ENCODE measurements at places on chromosomes 13 and 19.
A peak's percentile ranks its signal among the peaks of the same experiment; 100 is the strongest.

DNA sequence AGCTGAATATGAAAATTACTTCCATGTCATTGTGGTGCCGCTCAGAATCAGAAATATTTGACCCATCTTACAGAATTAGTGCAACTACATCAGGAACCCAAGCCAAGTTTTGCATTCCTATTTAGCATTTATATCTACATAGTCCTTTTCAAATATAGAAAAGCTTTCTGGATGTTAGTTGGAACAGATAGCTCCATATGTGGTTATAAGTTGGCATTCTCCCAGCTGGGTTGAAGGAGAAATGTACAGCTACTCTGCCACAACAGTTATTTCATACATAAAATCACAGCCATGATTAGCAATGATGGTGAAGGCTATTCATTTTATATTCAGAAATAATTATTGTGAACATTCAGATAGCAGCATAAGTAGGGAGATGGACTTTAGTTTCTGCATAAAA is 28.2 kb downstream of the HPN start:
- no peak overlapping the region for H3K4me3 ChIP-seq
- H3K36me3 ChIP-seq: no peaks in the 10 kb centered on the region
- DNase-seq: no peak
- H3K4me1 ChIP-seq: peaks cover 22% of the 10 kb centered on the region
- H3K27ac ChIP-seq: no peak overlapping the region

- H3K4me3 ChIP-seq: peak overlapping the region; percentile 36
- peak overlapping the region; percentile 98 for H3K27ac ChIP-seq
- DNase-seq: peak; percentile 87
- peaks cover 48% of the 10 kb centered on the region for H3K36me3 ChIP-seq
These were observed 126.9 kb downstream of the SIPA1L3 start for GRCh38 chr19:38033658-38034491.

DNA sequence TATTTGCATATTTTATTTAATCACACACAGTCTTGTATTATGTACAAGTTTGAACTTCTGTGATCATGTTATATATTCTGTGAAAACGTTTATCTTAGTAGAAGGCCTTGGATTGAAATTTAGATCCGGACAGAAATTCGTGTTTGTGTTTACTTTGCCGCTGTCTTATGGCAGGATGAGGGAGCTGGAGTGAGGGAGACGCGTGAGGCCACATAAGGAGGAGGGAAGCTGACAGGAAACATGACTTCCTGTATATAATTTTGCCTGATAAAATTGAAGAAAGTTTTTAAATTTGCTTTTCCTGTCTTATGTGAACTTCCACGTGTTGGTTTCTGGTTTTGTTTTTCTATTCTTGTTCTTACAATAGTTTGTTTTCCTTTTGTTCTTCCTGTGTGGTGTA is 200.2 kb downstream of the MTUS2 start:
- H3K36me3 ChIP-seq: no peaks in the 10 kb centered on the region
- no peak overlapping the region for H3K4me3 ChIP-seq
- H3K27me3 ChIP-seq: peaks cover 11% of the 10 kb centered on the region

- no peak overlapping the region for H3K4me3 ChIP-seq
- no peaks in the 10 kb centered on the region for H3K4me1 ChIP-seq
- peaks cover 2% of the 10 kb centered on the region for H3K36me3 ChIP-seq
- no peak for DNase-seq
- no peak overlapping the region for H3K27ac ChIP-seq
These were observed 6.3 kb downstream of the TSHZ3 start for GRCh38 chr19:31342926-31343325.

DNA sequence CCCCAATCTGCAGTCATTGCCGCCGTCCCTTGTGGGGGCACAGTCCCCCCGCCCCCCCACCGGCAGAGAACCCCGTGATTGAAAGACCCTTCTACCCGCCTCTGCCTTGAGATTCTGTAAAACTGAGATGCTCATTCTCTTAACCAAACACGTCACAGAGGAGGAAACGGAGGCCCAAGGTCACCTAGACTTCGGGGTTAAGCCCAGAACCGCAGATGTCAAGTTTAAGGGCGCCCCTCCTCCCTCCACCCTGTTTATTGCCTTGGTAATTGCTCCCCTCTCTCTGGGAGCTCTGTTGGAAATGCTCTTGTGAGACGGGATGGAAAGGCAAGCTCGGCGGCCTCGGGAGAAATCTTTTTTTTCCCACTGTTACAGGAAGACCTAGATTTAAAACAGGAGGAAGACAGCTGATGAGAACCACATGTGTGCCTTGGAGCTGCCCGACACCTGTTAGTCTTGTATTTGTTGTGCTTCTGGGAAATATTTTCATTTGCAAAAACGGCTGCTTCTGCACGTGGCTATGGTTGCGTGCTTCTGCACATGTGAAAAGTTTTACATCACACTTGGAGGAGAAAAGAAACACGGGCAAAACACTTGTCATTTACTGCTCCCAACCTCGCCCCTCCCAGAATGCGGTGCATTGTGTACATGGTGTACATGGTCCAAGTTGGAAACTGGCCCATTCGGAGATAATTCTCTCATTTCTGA is 1.1 kb upstream of the MED26 start:
- peaks cover 38% of the 10 kb centered on the region for H3K4me1 ChIP-seq
- peak overlapping the region; percentile 99 for H3K27ac ChIP-seq
- no peaks in the 10 kb centered on the region for H3K27me3 ChIP-seq

DNA sequence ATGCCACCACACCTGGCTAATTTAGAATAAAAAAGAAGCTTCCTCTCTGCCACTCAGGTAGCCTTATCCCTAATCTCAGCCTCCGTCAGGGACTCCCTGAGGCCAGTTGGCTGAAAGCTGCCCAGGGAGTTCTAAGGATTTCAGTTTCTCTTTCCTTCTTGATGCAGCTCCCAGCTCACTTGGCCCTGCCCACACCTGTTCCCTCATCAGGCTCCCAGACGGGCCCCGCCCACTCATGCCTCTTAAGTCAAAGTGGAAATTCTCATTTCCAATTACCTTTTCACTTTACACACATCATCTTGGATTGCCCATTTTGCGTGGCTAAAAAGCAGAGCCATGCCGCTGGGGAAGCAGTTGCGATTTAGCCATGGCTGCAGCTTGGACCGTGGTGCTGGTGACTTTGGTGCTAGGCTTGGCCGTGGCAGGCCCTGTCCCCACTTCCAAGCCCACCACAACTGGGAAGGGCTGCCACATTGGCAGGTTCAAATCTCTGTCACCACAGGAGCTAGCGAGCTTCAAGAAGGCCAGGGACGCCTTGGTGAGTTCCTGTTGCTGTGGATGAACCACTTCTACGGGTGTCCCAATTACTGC is at the start of gene IFNL1:
Gene IFNL1 (plus strand): TSS at position 353 of the 591 bp plus-strand sequence. CDS start 15 bp downstream, at position 368.
- H3K4me1 ChIP-seq: peaks cover 2% of the 10 kb centered on the region
- peaks cover 21% of the 10 kb centered on the region for H3K27me3 ChIP-seq
- no peaks in the 10 kb centered on the region for H3K36me3 ChIP-seq
- no peak within 1 kb of the TSS for H3K4me3 ChIP-seq
- peak within 1 kb of the TSS; percentile 42 for H3K27ac ChIP-seq

DNA sequence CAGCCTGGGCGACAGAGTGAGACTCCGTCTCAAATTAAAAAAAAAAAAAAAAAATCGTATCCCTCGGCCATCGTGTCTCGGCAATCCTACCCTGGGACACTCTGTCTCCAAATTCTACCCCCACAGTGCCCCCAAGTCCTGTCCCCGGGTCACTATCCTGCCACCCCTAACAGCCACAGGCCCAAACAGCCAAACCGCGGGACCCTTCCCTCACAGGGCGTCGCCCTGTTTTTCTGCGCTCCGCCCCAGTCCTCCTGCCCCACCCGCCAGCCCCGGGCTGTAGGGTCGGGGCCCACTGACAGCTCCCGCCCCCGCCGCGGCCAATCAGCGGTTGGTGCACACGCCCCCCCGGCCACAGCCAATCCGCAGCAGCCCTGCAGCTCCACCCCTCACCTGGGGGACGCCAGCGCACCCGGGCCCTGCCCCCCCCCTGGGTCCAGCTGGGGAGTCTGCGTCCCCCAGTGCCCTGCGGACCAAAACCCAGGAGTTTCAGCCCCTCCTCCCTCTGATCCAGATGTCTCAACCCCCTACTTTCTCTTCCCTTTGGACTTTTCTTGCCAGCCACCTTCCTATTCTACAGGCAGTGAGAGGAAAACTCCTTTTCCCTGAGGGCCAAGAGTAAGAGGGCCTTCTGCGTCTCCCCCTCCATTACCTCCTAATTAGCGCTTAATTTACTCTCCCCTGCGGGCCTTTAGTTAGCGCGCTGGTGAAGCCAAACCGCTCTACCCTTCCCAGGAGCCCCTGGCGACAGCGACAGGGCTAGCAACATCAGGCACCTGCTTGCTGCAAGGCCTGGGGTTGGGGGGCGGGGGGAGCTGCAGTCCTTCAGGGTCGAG is 1.5 kb upstream of the BCAT2 start:
- peak overlapping the region; percentile 96 for H3K4me3 ChIP-seq
- peak; percentile 60 for DNase-seq
- peak overlapping the region; percentile 72 for H3K27ac ChIP-seq
- peaks cover 10% of the 10 kb centered on the region for H3K36me3 ChIP-seq
- H3K4me1 ChIP-seq: peaks cover 37% of the 10 kb centered on the region
